ENCODE measurements at places on chromosomes 3 and 15. TPM values are rescaled to one million over a fixed set of nuclear protein-coding genes. Genes with fewer than 3 reads are reported as not detected.

ROPN1 gene
- not detected for total RNA-seq

MUSTN1 gene
- not detected for total RNA-seq

TNFAIP8L3 gene
- 0.94 TPM for total RNA-seq

PLA1A gene
- total RNA-seq, result 0.31 TPM

SETD2 gene
- total RNA-seq, result 132 TPM

NCBP2 gene
- total RNA-seq, result 84.2 TPM

NDN gene
- 57.9 TPM for total RNA-seq

TUSC7 gene
- not detected for total RNA-seq

SYNPR gene
- 45.7 TPM for total RNA-seq

CHRNA3 gene
- total RNA-seq, result 0.31 TPM

ALDH1L1 gene
- 2.8 TPM for total RNA-seq

TRPM1 gene
- not detected for total RNA-seq

SH2D7 gene
- not detected for total RNA-seq

CHRFAM7A gene
- 7.8 TPM for total RNA-seq

PPM1L gene
- 106 TPM for total RNA-seq

XCR1 gene
- total RNA-seq, result not detected

MESP1 gene
- total RNA-seq, result 2.2 TPM

PPP1R14D gene
- not detected for total RNA-seq

Data from parietal lobe (tissue), 2 donors.